Neural progenitor cell (in vitro differentiated cells): ENCODE measurements at places on chromosomes 7 and 10. TPM values are rescaled to one million over a fixed set of nuclear protein-coding genes. Genes with fewer than 3 reads are reported as not detected.

Gene ZNF37A
- 8.8 and 19.9 TPM in 2 replicates for total RNA-seq

DNA sequence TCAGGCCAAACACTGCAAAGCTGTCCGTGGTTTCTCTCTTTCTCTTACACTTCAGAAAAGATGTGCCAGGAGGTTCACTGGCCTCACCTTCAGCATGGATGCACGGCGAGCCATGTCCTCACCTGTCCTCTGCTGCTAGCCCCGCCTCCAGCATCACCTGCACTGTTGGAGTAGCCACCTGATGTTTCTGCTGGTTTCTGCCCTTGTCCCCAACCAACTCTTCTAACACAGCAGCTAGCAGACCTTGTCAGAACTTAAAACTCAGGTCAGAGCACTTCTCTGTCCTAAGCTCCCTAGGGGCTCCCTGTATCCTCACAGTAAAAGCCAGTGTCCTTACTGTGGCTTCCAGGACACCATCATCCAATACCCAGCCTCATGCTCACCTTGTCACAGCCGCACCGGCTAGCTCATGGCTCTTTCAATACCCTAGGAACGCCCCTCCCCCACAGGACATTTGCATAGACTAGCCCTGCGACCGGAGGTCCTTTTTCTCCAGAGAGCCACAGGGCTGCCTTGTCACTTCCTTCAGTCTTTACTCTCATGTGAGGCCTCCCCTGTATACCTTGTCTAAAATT, 15.2 kb downstream of the PALD1 start:
- peak; percentile 82 for DNase-seq
- H3K4me1 ChIP-seq = peaks cover 17% of the 10 kb centered on the region
- no peak overlapping the region for H3K27ac ChIP-seq

Gene PDE6C
- total RNA-seq = not detected in 2 replicates

DNA sequence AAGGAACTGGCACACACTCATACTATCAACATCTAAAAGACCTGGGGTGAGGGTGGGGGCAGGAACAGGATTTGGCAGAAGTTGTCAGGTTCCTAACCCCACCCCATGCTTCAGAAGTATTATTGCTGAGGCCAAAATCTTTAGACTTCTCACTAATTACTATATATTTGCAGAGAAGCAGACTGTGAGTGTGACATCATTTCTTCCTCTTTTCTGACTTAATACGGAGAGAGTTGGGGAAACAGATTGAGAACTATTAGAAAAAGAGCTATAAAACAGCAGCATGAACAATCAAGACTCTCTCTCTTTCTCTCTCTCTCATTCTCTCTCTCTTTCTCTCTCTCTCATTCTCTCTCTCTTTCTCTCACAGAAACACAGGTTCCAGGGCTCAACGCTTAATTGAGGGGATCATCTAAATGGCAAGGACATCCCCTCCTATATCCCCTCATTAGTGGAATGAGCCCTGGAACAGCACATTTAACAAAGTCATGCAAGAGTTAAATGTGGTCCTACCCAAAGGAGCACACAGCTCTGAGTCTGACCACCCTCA, 94.8 kb downstream of the KCNMA1 start:
- no peaks in the 10 kb centered on the region for H3K27me3 ChIP-seq
- H3K4me1 ChIP-seq = no peaks in the 10 kb centered on the region
- DNase-seq = no peak
- H3K4me3 ChIP-seq = no peak overlapping the region

Gene CFAP46
- 1.6 and 4.6 TPM in 2 replicates for total RNA-seq

DNA sequence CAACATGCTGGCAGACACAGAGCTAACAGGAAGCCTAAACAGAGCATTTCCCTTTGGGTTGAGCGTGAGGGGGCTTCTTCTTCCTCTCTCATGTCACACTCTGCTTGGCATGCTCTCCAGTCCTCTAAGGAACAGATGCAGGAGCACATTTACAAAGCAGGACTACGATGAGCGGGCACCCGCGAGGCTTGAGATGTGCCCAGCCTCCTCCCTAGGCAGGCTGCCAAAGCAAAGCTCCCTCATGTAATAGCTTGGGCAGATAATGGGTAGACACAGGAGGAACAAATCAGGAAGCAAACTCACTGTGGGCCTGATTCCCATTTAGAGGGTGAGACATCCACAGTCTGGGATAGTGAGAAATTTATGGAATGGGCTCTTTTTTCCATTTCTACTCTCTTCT, 519.1 kb downstream of the NRG3 start:
- no peaks in the 10 kb centered on the region for H3K27me3 ChIP-seq
- DNase-seq = no peak
- no peaks in the 10 kb centered on the region for H3K36me3 ChIP-seq
- H3K4me1 ChIP-seq = peaks cover 14% of the 10 kb centered on the region

Gene LYZL1
- total RNA-seq = not detected in 2 replicates

- no peaks in the 10 kb centered on the region for H3K36me3 ChIP-seq
- H3K27ac ChIP-seq = no peak overlapping the region
- H3K27me3 ChIP-seq = no peaks in the 10 kb centered on the region
- no peak overlapping the region for H3K4me3 ChIP-seq
- H3K4me1 ChIP-seq = no peaks in the 10 kb centered on the region
These were observed 329.8 kb upstream of the MBL2 start for GRCh38 chr10:53102424-53102823.

DNA sequence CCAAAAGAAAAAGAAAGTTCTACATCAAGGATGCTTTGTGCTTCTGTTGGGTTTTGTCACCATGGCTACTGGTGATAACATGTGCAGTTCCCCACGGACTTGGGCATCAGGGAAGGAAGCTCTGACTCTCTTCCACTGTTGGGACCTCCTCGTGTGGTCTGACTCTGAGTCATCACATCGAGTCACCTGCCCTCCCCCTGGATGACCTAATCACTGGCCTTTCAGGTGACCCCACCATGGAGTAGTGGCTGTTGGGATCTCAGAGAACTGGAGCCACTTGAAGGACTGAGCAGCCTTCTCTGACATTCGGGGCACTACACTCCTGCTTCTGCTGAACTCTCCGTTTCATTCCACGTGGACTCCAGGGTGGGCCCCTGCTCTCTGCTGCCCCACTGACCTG, 60.8 kb upstream of the DOCK1 start:
- H3K4me1 ChIP-seq = no peaks in the 10 kb centered on the region
- no peaks in the 10 kb centered on the region for H3K36me3 ChIP-seq
- no peak overlapping the region for H3K27ac ChIP-seq

Gene TMEM236
- 0.06 TPM in 1 of 2 replicates, not detected in the other for total RNA-seq

DNA sequence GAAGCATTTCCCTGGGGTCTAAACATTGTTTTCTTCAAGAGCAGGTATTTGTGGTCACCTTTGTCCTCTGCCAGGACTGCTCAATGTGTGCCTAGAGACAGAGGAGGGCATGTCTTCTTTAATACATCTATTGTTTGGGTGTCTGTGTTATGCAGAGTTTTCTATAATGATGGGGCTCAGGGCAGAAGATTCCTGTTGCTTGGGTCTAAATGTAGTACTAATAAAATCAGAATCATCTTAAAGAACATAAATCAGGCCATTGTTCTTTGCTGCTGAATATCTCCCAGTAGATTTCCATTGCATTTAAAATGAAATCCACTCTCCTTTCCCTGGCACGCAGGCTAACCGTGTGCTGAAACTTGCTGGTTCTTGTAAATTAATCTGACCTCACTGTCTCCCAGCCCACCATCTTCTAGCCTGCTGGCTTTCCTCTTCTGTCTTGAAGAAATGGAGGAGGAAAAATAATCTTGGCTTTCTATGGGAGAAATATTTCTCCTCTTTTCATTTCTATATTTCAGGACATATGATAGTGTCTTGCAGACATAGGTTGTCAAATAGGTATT, 1396.8 kb downstream of the GATA3 start:
- no peak overlapping the region for H3K4me3 ChIP-seq
- no peak overlapping the region for H3K27ac ChIP-seq
- H3K36me3 ChIP-seq = no peaks in the 10 kb centered on the region
- no peak for DNase-seq

GRCh38 chr10:17064435-17064834, 65.2 kb downstream of the CUBN start:
- no peak overlapping the region for H3K4me3 ChIP-seq
- no peaks in the 10 kb centered on the region for H3K27me3 ChIP-seq
- H3K27ac ChIP-seq = no peak overlapping the region

Gene HMX3
- 0.12 TPM in 1 of 2 replicates, not detected in the other for total RNA-seq

- no peak within 1 kb of the TSS for H3K27ac ChIP-seq
- DNase-seq = peak; percentile 58
- no peaks in the 10 kb centered on the region for H3K36me3 ChIP-seq
- H3K4me3 ChIP-seq = peak within 1 kb of the TSS; percentile 52
- no peaks in the 10 kb centered on the region for H3K4me1 ChIP-seq
These were observed at the start of gene SFRP5 for GRCh38 chr10:97771913-97772823. SFRP5 (minus strand) TSS chr10:97771999; CDS start chr10:97771833, 166 bp downstream.

- peaks cover 9% of the 10 kb centered on the region for H3K4me1 ChIP-seq
- DNase-seq = no peak
- no peak overlapping the region for H3K4me3 ChIP-seq
These were observed 85.2 kb downstream of the ADARB2 start for GRCh38 chr10:1652151-1652550.

GRCh38 chr10:131204406-131205152, 106.9 kb downstream of the TCERG1L start:
- H3K4me3 ChIP-seq = no peak overlapping the region
- no peak for DNase-seq
- no peaks in the 10 kb centered on the region for H3K36me3 ChIP-seq
- peaks cover 7% of the 10 kb centered on the region for H3K4me1 ChIP-seq
- no peak overlapping the region for H3K27ac ChIP-seq

GRCh38 chr7:21923658-21924057, 22.0 kb downstream of the CDCA7L start:
- DNase-seq = peak; percentile 63
- H3K27ac ChIP-seq = no peak overlapping the region
- H3K4me1 ChIP-seq = peaks cover 64% of the 10 kb centered on the region
- H3K27me3 ChIP-seq = peaks cover 20% of the 10 kb centered on the region
- no peaks in the 10 kb centered on the region for H3K36me3 ChIP-seq

DNA sequence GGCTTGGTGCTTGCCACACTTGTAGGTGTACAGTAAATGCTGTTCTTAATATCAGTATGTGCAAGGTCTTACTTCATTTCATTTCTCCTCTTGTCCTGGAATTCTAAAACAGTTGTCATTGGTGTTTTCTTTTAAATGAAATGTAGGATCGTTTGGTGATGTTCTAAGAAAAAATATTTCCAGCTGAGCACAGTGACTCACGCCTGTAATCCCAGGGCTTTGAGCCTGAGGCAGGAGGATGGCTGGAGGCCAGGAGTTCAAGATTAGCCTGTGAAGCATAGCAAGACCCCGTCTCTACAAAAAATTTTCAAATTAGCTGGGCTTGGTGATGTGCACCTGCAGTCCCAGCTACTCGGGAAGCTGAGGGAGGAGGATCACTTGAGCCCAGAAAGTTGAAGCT, 32.6 kb upstream of the ELN start:
- DNase-seq = no peak
- H3K4me1 ChIP-seq = no peaks in the 10 kb centered on the region
- H3K27ac ChIP-seq = no peak overlapping the region
- no peak overlapping the region for H3K4me3 ChIP-seq
- H3K27me3 ChIP-seq = no peaks in the 10 kb centered on the region

- no peak overlapping the region for H3K27ac ChIP-seq
- no peaks in the 10 kb centered on the region for H3K4me1 ChIP-seq
- DNase-seq = no peak
- H3K27me3 ChIP-seq = no peaks in the 10 kb centered on the region
- no peaks in the 10 kb centered on the region for H3K36me3 ChIP-seq
These were observed 907.9 kb downstream of the ANKRD7 start for GRCh38 chr7:119132436-119132835.

Gene MBL2
- not detected in 2 replicates for total RNA-seq

Gene TMEM273
- total RNA-seq = not detected in 2 replicates
